ENCODE measurements at places on chromosomes 16 and 17. TPM values are rescaled to one million over a fixed set of nuclear protein-coding genes. Genes with fewer than 3 reads are reported as not detected.

- no peak for DNase-seq
These were observed 232.0 kb downstream of the SNX29 start for GRCh38 chr16:12208341-12209035.

- no peak for DNase-seq
These were observed 785 bp upstream of the NOD2 start for GRCh38 chr16:50692644-50692998.

- no peak for DNase-seq
These were observed 66.9 kb upstream of the MRTFB start for GRCh38 chr16:14004031-14004728.

DNA sequence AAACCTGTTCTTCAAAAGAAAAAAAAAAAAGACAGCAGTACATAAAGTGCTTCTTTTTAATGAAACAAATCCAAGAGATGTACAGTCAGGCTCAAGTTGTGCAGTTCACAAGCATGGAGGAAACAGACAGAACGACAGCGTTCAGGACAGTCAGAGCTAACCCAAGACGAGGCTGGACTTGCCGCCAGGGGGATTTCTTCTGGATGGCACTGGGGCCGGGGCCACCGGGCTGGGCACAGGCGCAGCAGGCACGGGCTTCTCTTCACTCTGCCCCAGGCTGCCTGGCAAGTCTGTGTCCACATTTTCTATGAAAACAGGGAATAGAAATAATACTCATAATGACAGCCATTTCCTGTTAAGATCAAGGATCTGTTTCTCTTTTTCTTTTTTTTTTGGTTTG is 4.4 kb upstream of the NT5C start:
- DNase-seq: no peak

DNA sequence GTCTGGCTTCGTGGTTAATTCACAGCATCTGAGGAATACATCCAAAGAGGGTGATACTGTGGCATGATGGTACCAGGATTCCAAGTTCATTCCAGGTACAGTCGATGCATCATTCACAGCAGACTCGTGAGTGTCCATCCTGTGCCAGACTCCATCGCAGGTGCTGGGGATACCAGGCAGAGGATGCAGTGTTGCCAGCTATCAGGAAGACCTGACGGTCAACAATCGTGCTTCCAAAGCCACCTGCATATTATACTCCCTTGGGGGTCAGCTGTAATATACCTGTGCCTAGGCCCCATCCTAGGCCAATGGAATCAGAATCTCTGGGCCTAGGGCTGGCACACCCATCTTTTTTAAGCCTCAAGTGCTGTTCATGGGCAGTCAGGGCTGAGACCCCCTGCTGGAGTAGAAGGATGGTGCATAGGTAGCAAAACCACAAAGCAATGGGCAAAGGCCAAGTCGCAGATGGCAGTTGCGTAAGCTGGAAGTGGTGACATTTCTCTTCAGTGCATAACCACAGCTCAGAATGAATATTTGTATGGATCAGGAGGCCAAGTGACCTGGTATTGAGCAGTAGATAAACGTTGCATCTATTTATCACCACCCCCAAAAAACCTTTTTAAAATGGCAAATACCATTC is 42.9 kb upstream of the C16orf78 start:
- DNase-seq: no peak

GPR142 gene
- total RNA-seq: not detected

TMEM114 gene
- total RNA-seq: not detected
